ENCODE measurements at places on chromosomes 11 and 22.
A peak's percentile ranks its signal among the peaks of the same experiment; 100 is the strongest.

DNA sequence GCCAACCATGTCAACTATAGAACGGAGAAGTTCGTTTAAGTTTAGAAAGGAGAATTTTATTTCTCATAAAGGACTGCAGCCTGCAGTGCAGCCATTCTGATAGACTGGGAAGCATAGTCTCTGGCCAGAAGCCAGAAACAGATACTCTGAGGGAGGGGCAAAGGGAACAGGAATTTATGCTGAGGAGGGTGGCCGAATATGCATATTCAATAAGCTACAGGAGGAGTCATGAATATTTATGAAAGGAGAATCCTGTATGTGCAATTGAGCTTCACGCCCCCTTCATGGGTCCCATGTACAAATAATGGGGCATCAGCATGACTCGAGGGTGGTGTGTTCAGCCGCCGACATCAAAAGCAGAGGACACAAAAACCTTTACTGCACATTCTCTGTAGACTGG is 199.9 kb downstream of the CWF19L2 start:
- no peak for DNase-seq

DNA sequence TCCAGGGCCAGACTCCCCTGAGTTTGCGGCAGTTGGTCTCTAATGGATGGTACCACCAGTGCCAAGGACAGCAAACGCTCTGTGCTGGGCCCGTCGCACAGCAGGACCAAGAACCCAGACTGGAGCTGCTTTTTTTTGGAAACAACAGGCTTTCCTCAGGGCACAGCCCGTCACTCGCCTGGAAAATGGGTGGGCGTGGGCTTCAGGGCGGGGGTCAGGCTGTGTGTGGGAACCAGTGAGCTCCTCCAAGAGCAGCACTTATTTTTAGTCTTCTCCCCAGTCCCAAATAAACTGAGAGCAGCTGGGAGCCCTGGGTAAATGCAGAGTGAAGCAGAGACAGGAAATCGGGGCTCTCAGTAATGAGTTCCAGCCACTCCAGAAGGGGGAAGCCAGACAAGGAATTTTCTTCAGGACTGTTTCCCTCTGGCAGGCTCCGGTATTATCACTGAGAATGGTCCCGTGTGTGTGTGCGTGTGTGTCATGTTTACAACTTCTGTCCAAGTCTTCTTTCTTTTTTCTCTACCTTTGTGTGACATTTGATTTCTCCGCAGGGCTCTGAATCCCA is 63.0 kb downstream of the PPFIBP2 start:
- no peak for DNase-seq

- peak; percentile 99 for DNase-seq
These were observed 81.6 kb downstream of the CCDC81 start for GRCh38 chr11:86456075-86456939.

DNA sequence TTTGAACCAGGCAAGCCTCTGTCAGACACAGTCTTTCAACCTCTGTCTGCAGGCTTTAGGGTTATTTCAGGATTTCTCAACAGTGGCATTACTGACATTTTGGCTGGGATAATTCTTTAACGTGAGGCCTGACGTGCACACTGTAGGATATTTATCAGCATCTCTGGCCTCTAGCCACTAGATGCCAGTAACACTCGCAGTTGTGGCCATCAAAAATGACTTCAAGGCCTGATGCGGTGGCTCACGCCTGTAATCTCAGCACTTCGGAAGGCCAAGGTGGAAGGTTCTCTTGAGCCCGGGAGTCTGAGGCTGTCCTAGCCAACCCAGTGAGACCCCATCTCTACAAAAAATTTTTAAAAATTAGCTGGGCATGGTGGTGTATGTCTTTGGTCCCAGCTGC is 113.0 kb downstream of the CCDC81 start:
- DNase-seq, result no peak

DNA sequence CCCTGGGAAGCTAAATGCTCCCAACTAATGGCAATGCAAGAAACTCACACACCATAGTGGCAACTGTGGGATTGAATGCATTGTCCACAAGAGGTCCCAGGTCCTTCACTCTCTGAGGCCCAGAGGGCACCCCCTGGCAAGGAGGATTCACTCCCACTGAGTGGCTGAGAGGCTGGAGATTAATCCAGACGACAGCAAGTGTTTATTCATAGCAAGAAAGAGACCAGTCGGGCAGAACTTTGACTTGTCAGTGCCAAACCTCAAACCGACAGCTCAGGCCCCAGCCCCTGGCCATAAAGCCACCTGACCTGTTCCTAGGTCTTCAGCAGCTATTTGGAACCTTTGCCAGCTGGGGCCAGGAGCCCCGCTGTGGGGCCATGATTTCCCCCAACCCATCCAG is 54.5 kb upstream of the MPEG1 start:
- DNase-seq, result no peak

- no peak for DNase-seq
These were observed 311.0 kb downstream of the BUD13 start for GRCh38 chr11:116461789-116462188.

GRCh38 chr11:35800970-35801953 is 138.7 kb downstream of the TRIM44 start:
- peak; percentile 37 for DNase-seq

DNA sequence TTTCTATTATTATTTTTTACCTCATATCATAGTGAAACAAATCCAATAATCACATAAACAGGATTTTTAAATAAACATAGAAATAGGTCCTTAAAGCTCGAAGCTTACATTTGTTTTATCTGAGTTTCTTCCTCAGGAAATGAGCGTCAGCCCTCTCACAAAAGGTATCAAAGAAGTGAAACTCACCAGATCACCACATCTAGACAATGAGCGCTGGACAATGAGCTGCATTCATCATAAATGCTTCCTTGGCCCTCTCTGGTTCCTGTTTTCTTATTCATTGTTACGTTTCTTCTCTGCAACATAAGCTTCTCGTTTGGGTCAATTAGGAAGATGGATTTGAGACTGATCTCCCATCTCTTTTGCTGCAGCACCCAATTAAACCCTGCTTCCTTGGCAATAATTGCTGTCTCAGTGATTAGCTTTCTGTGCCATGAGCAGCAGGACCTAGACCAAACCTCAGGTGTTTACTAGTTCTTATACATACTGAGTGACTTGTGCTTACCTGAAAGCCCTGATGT is 649.9 kb upstream of the LUZP2 start:
- no peak for DNase-seq

DNA sequence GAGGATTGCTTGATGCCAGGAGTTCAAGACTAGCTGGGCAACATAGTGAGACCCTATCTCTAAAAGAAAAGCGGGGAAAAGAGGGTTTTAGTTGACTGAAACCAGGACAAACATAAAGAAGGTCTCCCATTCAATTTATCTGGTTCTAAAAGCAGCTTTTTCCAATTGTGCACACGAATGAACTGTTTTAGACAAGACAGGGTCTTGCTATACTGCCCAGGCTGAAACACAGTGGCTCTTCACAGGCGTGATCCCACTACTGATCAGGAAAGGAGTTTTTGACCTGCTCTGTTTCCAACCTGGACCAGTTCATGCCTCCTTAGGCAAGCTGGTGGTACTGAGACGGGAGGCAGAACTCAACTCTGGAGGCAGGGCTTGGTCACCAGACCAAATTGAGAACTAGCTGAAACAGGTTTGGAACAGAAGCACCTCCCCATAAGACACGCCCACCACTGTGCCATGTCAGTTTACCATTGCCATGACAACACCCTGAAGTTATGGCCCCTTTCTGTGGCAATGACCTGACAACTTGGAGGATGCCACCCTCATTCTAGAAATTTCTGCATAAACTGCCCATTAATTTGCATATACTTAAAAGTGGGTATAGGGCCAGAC is 2.8 kb upstream of the NUCB2 start:
- DNase-seq, result peak; percentile 82

GRCh38 chr11:45379162-45379863 is 93.2 kb upstream of the SYT13 start:
- no peak for DNase-seq
